Calu3 (cell line): ENCODE measurements at places on chromosomes 12 and 14. TPM values are rescaled to one million over a fixed set of nuclear protein-coding genes. Genes with fewer than 3 reads are reported as not detected.
A peak's percentile ranks its signal among the peaks of the same experiment; 100 is the strongest.

GRCh38 chr14:85412756-85413155 is 117.2 kb upstream of the FLRT2 start:
- H3K4me1 ChIP-seq: peaks cover 7% of the 10 kb centered on the region
- no peak overlapping the region for H3K4me3 ChIP-seq
- H3K36me3 ChIP-seq: peaks cover 5% of the 10 kb centered on the region

GRCh38 chr12:52537101-52537500 is 15.8 kb downstream of the KRT71 start:
- H3K27me3 ChIP-seq: no peaks in the 10 kb centered on the region
- no peak for DNase-seq
- no peaks in the 10 kb centered on the region for H3K4me1 ChIP-seq
- H3K27ac ChIP-seq: no peak overlapping the region
- no peaks in the 10 kb centered on the region for H3K36me3 ChIP-seq

- H3K4me1 ChIP-seq: no peaks in the 10 kb centered on the region
- no peak overlapping the region for H3K4me3 ChIP-seq
These were observed 172.0 kb downstream of the BCAT1 start for GRCh38 chr12:24776861-24777260.

DNA sequence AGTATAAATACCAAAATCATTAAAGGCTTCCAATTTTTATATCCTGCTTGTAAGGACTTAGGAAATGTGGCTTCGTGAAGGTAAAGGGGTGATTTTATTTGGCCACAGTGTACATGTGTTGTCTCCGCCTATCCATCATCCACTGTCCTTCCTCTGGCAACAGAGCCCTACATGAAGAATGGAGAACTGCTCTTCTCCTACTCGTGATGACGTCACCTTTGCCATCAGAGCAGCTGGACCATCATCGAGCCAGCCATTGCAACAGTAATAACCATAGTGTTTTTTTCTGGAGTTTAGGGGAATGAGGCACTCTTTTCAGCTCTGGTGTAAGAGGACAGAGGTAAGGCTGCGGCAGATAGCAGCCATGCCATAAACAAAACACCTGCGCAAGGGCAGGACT is 19.2 kb downstream of the ITPR2 start:
- no peak for DNase-seq
- peaks cover 12% of the 10 kb centered on the region for H3K27me3 ChIP-seq
- H3K27ac ChIP-seq: no peak overlapping the region
- H3K36me3 ChIP-seq: no peaks in the 10 kb centered on the region

GRCh38 chr12:84924981-84925380 is 12.4 kb upstream of the SLC6A15 start:
- peaks cover 8% of the 10 kb centered on the region for H3K4me1 ChIP-seq
- no peak for DNase-seq
- no peak overlapping the region for H3K4me3 ChIP-seq
- H3K27me3 ChIP-seq: no peaks in the 10 kb centered on the region

DNA sequence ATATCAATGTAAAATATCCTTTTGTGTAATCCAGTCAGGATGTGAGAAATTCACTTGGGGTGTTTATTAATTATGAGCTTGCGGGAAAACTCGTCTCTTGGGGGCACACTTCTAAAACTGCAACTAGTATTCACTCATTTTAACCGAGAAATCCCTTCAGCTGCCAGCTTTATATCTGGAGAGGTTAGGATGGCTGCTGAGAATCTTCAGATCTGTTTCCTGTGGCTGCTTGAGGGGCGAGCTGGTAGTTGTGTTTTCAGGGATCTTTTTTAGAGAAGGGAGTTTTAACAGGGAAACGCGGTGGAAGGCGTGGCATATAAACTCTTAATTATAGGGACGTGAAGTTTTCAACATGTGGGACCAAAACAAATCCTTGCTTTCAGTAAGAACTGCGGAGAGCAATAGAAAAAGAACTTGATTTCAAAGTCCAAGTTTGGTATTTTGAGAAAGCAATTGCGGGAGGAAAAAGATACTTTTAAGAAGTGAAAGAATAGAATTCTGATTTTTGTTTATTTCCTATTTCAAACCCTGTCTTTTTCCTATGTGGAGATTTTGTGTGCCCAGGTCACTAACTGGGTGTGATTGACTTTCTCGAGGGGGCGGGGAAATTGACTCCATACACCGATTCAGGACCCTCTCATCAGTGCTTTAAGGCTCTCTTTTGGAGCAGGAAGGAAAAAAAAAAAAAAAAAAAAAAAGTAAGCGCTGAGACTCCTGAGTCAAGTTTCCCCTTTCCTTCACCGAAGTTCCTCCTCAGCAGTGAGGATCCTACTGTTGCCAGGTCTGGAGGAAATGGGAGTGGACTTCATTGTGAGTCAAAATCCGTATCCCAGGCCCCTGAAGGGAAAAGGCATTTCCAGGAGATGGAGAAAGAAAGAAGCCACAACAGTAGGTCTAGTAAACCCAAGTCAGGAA is 1.1 kb downstream of the PPFIBP1 start:
- peaks cover 30% of the 10 kb centered on the region for H3K36me3 ChIP-seq
- H3K27me3 ChIP-seq: no peaks in the 10 kb centered on the region
- H3K4me3 ChIP-seq: peak overlapping the region; percentile 83
- peak overlapping the region; percentile 62 for H3K27ac ChIP-seq
- DNase-seq: no peak

DNA sequence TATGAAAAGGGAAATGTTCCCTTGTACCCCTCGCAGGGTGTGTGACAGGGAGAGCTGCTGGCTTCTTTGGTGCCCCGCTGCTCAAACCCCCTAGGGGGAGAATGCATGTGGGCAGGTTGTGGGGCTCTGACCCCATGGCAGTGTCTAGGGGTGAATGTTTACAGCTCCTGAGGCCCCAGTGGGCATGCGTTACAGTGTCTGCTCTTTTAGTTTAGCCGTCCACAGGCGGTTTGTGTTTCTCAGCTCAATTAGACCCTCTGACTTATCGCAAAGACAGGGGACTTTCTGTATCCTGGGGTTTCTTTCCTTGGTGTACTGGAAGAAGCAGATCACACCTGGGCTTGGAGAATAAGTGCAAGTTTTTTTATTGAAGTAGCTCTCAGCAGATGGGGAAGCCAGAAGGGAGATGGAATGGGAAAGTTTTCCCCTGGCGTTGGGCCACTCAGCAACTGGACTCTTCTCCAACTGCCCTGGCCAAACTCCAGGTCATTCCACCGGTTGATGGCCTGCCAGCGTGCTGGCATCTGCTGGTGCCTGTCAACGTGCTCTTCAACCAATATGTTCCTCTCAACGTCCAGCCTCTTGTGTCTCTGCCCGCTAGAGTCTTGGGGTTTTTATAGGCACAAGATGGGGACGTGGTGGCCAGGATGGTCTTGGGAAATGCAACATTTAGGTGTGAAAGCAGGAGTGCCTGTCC is 720.9 kb downstream of the FSCB start:
- H3K36me3 ChIP-seq: no peaks in the 10 kb centered on the region
- H3K4me3 ChIP-seq: no peak overlapping the region
- no peak overlapping the region for H3K27ac ChIP-seq
- H3K4me1 ChIP-seq: no peaks in the 10 kb centered on the region
- H3K27me3 ChIP-seq: no peaks in the 10 kb centered on the region

DNA sequence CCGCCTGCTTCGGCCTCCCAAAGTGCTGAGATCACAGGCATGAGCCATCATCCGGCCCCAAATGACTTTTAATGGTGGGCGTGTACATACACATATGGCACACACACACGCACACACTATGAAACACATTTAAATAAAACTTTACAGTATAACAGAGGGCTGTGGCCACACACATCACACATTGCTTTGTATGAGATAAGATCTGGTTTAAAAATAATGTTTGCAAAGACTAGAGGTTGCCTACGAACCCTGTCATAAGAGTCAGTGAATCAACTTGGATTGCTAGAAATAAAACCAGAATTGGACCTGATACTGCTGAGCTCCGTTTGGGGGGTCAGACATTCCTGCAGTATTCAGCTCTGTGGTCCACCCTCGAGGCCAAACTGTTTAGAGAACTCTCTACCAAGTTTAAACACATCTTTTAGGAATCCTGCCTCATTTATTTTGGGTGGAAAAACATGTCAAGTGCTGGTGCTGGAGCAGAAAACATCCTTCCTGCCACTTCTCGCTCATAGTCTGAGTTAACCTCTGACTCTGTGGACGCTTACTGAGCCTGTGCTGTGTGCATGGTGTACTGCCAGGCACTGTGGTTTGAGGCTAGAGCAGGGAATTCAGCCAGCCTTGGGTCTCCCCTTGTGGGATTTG is 47.8 kb upstream of the EML1 start:
- H3K4me3 ChIP-seq: no peak overlapping the region
- H3K27ac ChIP-seq: no peak overlapping the region
- DNase-seq: no peak

DNA sequence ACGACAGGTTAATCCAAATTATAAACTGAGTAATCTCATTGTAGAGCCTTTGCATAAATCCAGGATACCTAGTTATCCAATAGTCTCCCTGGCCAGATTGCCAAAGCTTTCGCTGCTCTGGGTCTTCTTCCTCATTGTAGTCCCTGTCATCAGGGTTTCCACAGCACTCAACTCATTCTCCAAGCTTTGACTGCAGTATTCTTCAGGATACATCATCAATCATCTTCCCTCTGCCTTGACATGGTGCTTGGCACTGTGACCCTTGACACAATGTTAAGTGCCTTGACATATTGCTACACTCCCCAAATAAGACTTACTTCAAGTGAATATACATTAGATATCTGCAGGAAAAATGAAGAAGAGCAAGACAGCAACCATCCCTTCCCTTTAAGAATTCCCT is 60.1 kb upstream of the RESF1 start:
- H3K27me3 ChIP-seq: no peaks in the 10 kb centered on the region
- no peak overlapping the region for H3K27ac ChIP-seq
- DNase-seq: no peak
- H3K4me1 ChIP-seq: peaks cover 40% of the 10 kb centered on the region

- no peaks in the 10 kb centered on the region for H3K36me3 ChIP-seq
- no peak for DNase-seq
- no peak overlapping the region for H3K4me3 ChIP-seq
- H3K27ac ChIP-seq: no peak overlapping the region
- H3K4me1 ChIP-seq: no peaks in the 10 kb centered on the region
These were observed 111.2 kb downstream of the ST8SIA1 start for GRCh38 chr12:22223356-22223755.

DNA sequence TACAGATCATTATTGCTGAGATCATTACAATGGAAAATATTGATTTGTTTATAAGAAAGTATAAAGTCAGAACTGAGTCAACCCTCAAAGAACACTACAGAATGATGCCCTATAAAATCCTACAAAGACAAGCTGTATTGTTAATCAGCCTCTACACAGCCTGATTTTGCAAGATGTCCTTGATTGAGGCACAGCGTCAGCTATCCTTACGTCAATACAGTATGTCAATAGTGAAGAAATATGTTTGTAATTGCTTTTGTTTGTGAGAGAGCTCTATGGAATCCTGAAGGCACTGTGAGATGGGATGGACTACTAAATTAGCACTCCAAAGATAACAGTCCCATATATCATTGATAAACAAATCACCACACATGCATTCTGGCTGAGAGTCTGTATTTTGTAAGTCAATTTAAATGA is 70.7 kb downstream of the RASSF9 start:
- H3K27ac ChIP-seq: no peak overlapping the region
- H3K27me3 ChIP-seq: no peaks in the 10 kb centered on the region
- no peaks in the 10 kb centered on the region for H3K4me1 ChIP-seq
- no peak for DNase-seq
- H3K36me3 ChIP-seq: no peaks in the 10 kb centered on the region
- no peak overlapping the region for H3K4me3 ChIP-seq

DNA sequence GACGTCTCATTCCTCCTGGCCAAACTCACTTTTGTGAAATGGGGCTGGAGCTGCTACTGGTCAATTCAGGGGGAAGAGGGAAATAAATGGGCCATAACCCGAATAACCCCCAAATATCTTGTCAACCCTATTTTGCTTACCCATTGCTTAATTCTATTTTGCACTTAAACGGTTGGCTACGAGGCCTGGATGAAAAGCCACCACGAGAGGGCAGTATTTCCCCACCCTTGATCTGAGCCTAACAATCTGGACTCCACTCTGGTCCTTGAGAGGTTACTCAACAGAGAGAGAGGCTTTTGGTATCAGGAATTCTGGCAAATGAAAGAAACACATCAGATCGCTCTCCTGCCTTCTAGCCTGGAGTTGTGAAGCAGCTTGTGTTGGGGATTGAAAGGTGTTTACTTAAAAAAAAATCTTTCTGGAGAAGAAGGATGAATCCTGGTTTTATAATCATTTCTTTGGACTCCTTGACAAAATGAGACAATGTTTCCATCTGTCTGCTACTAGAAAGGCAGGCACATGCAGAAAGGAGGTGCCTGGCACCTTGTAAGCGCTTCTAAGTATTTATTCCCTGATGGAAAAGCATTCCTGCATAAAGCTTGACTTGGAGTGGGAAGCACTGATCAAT is 22.4 kb upstream of the FBXO21 start:
- no peaks in the 10 kb centered on the region for H3K4me1 ChIP-seq
- DNase-seq: peak; percentile 79
- no peaks in the 10 kb centered on the region for H3K36me3 ChIP-seq
- H3K4me3 ChIP-seq: no peak overlapping the region
- peaks cover 100% of the 10 kb centered on the region for H3K27me3 ChIP-seq

CLEC7A gene
- 1.2 and 1.4 TPM in 2 replicates for total RNA-seq

ESPL1 gene
- 24.3 and 31.1 TPM in 2 replicates for total RNA-seq

CALCOCO1 gene
- 42.1 and 44.4 TPM in 2 replicates for total RNA-seq

KRT73 gene
- not detected in 2 replicates for total RNA-seq

ARL1 gene
- 131 and 134 TPM in 2 replicates for total RNA-seq
